GM12878 (cell line): ENCODE measurements at places on chromosomes 16 and 17. TPM values are rescaled to one million over a fixed set of nuclear protein-coding genes. Genes with fewer than 3 reads are reported as not detected.

DNA sequence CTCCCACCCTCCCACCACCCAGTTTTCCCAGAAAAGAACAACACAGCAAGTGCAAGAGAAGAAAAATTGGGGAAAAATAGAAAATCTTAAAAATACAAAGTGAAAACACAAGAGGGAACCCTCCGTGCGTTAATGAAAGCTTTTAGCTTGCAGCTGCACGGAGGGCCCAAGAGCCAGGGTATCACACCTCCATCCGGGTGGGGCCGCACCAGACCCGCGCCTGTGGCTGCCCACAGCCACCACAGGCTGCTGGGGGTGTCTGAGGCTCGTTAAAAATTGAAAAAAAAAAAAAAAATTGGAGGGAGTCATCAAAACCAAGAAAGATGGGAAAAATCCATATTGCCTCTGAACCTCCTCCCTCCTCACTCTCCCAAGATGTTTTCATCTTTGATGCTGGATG, 18.6 kb downstream of the ENGASE start:
- H3K4me1 ChIP-seq = no peaks in the 10 kb centered on the region
- no peaks in the 10 kb centered on the region for H3K36me3 ChIP-seq
- H3K27me3 ChIP-seq = no peaks in the 10 kb centered on the region; the same call in 1 of the 2 replicates
- H3K27ac ChIP-seq = no peak overlapping the region
- DNase-seq = no peak
- H3K4me3 ChIP-seq = no peak overlapping the region

GRCh38 chr16:24309258-24310142, 53.4 kb downstream of the CACNG3 start:
- H3K27ac ChIP-seq = no peak overlapping the region
- no peaks in the 10 kb centered on the region for H3K36me3 ChIP-seq
- no peak overlapping the region for H3K4me3 ChIP-seq
- peaks cover 4% of the 10 kb centered on the region for H3K27me3 ChIP-seq

DNA sequence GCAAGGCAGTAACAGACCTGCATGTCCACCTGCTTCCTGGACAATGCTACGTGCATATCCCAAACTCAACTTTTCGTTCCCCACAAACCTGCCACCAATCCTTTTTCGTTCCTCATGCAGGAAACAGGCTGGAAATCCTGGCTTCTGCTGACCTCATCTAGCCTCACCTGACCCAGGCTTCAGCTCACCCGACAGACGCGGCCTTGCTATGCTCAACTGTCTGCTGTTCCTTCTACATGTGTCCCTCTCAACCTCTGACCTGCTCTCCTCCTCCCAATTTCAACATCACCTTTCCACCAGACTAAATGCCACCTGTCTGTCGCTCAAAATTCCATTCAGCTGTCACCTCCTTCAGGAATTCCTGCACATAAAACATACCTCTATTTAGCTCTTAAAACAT, 44.5 kb downstream of the XPO6 start:
- peaks cover 30% of the 10 kb centered on the region for H3K36me3 ChIP-seq
- no peaks in the 10 kb centered on the region; the same call in 1 of the 2 replicates for H3K4me1 ChIP-seq
- H3K27ac ChIP-seq = no peak overlapping the region
- H3K4me3 ChIP-seq = no peak overlapping the region
- DNase-seq = no peak

DNA sequence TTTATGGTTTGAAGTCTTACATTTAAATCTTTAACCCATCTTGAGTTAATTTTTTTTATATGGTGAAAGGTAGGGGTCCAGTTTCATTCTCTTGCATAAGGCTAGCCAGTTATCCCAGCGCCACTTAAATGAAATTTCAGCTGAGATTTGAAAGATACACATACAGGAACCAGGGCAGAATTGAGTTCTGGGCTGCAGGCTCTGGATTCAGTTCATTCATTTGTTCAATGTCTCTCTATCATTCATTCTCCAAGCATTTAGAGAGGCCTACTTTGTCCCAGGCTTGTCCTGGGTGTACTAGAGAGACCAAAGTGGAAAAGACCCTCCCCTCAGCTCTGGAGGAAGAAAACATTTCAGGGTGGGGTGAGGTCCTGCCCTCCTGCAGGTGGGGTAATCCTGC, 577 bp upstream of the TRIM72 start:
- H3K36me3 ChIP-seq = no peaks in the 10 kb centered on the region
- H3K4me1 ChIP-seq = peaks cover 14% of the 10 kb centered on the region
- DNase-seq = no peak

CCL8 gene
- total RNA-seq = not detected in 2 replicates
